ENCODE measurements at places on chromosomes 7 and 10.

GRCh38 chr10:36048780-36049179, 406.7 kb upstream of the FZD8 start:
- no peak for DNase-seq

GRCh38 chr10:52442576-52442975, 128.5 kb downstream of the DKK1 start:
- DNase-seq: no peak

- no peak for DNase-seq
Measured at GRCh38 chr10:25934621-25935139, 651 bp downstream of the MYO3A start.

DNA sequence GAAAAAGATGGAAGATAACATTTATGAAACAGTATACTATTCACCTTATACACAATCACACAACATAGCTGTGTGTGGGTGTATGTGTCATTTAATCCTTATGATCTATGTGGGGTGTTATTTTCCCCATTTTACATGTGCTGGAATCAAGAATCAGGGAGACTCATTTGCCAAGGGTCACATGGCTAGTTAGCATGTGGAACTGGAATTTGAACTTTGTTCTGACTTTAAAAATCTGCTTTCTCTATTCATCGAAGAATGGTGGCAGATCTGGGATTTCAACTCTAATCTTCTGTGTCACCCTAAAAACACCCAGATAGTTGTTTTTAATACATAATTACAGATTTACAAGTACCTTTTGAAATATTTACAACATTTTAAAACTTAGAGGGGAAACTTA, 65.2 kb downstream of the ADAM22 start:
- no peak for DNase-seq

DNA sequence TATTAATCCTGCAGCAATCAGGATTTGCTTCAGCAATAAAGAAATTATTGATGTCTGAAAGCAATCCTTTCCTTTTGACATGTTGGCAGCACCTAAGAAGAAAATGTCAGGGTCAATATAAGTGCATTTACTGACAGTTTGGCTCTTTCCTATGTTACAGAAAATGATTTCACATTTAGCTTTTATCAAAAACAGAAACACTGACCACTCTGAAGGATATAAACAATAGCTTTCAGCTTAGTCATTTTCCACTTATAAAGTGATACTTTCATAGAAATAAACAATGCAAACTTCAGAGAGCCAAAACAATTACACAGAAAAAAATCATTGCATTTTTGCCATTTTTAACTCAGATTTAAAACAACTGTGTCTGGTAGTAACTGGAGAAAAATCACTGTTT, 325.6 kb upstream of the KAT6B start:
- DNase-seq: no peak

DNA sequence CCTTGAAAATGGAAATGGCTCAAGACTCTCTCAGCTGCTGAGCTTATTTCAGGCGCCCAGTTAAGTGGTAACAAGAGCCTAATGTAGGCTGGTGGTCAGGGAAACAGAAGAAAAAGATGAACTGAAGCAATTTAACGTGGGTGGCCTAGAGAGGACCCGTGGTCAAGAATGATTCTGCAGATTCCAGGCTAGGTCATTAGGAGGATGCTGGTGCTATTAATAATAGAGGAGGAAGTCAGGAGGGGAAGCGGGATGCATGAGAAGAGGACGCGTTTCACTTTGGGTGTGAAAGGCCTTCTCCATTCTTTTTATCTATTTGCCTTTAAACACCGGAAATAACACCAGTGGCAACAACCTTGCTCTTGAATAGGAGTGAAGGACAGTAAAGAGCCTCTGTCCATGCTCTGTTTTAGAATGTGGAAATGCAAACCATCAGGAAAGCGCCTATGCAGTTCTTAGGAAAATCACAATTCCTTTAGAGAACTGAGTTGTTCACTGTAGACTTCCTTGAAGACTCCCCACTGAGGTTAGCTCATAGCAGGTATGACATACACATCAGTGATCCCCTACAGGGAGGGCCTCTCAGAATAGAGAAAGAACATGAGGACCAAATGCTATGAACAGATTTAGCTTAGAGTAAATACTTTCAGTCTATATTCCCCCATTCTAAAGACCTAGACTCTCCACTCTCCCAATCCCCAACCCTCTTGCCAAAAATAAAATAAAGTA, 8.6 kb downstream of the LIPA start:
- DNase-seq: no peak

DNA sequence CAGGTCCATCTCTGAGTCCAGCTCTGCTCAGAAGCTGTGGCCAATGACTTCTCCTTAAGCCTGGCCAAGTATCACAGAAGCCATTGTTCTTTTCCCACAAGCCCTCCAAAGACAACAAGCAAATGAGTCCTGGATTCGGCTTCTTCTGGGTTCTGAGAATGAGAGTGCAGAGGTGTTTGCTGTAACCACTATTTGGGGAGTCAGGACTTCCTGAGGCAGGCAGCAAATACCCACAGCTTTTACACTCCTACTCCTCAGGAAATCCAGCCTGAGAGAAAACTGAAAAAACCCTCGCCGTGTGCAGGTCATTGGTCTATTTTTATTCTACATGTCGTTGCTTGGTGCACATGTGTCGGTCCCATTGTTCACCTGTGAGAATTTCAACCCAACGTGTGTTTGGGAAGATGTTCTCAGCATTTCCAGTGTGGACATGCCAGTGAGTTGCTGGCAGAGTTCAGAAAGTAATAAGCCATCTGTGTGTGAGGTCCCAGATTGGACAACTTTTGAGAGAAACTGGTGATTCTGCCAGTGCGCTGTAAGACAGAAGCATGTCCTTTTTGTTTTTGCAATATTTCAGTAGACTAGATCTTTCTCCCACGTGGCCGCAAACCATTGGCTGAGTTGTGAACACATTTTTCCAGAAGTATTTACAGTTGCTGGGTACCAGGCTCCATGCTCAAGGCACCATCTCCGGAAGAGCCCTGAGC, 121.6 kb upstream of the LYZL2 start:
- DNase-seq: no peak

- no peak for DNase-seq
Measured at GRCh38 chr10:19845503-19846368, 29.5 kb downstream of the PLXDC2 start.

DNA sequence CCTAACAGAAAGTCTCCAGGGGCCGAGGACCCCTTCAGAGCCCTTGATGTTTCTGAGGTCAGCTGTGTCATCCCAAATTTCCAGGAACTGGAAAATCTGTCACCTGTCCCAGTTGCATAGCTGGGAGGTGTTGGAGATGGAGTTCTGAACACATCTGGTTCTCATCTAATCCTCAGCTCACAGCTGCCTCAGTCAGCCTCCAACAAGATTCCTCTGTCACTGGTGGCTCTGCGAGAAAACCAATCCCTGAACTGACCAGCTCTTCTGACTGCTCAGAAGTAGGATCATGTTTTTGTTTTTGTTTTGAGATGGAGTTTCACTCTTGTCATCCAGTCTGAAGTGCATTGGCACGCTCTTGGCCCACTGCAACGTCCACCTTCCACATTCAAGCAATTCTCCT, 37.6 kb upstream of the MYL10 start:
- no peak for DNase-seq

DNA sequence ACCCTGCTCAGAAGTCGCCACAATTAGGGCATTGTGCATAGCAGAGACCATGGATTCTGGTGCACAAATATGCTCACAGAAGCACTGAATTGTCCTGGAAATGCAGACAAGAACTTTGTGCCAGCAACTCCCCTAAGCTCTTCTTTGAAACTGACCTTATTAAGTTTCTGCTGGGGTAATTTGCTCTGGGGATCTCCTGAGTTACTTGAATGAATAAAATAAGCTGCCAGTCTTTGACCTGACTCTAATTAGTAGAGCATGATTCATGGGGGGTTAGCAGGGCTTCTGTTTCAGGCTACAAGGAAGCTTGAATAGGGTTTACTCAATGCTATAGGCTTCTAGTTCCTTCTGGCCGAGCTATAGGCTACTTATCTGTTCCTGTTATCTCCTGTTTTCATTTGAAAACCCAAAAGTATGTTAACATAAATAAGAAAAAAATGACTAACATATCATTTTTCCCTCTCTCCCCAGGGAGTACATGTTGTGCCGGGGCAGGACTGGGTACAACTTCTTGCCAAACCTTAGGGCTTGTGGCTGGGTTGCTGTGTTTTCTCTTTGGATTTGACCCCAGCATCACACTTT, 169.0 kb upstream of the TMEM229A start:
- DNase-seq: no peak

- no peak for DNase-seq
Measured at GRCh38 chr7:3157566-3158287, 114.1 kb upstream of the CARD11 start.

- no peak for DNase-seq
Measured at GRCh38 chr7:114956702-114957101, 34.8 kb downstream of the MDFIC start.

GRCh38 chr10:118940386-118940785, 89.1 kb upstream of the NANOS1 start:
- DNase-seq: no peak

- no peak for DNase-seq
Measured at GRCh38 chr10:124640056-124640455, 104.1 kb downstream of the FAM53B start.

DNA sequence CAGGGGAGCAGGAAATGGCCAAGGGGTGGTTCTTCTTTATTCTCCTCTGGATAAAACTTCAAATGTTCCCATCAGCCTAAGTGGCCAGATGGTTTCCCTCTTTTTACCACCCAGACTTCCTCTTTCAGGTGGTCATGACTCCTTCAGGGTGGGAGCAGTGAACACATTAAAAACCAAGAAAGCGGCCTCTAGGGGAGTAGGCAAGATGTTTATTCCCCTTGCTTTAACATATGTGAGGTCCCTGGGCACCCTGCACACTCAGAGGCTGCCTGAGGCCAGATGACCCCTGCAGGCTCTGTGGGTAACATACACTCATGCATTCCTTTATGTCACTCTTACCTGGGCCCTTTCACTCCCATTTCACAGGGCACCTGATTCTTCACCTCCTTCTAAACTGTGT, 357.4 kb downstream of the ABCA13 start:
- no peak for DNase-seq

DNA sequence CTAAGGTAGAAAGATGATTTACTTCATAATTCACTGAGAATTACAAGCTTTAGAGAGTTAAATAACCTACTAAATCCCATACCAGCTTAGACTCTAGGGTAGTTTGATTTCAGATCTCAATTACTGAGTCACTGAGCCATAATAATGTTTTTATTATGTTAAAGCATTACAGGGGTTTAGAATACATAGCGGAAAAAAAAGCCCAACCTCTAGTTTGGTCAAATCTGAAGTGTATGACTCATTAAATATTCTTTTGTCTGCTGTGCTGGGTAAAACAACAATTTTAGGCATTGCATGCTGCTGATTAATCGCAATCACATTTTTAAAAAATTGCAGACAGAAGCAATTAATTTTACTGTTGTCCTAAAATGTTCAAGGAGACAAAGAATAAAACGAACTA, 48.5 kb downstream of the MALRD1 start:
- DNase-seq: no peak

DNA sequence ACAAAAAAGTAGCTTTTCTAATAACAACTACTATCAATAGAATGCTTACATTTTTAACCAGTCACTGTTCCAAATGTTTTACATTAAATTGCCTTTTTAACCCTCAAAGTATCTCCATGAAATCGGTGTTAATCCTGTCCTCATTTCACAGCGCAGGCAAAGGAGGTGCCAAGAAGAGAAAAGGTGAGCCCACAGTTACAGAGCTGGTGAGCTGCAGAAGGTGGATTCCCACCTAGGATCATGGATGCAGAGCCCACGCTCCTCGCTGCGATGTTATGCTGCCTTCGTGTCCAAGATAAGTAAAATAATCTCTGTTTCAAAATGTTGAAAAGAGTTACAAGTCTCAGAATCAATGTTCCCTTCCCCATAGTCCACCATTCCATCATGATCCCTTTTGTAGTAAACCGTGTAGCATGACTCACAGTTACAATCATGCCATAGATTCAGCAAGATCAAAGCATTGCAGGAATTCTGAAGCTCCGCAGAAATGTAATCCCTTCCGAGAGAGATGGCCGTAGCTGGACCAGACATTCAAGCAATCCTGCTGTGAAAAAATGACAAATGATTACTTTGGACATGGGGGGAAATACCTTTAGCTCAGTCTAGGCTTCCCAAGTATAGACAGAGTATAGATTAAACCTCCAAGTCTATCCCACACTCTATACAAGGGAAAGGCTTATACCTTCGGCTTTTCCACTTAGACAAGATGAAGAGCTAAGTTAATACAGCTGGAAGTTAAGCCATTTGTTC, 394.7 kb upstream of the AKR1E2 start:
- DNase-seq: no peak

GRCh38 chr10:30985512-30985911, 46.2 kb downstream of the ZNF438 start:
- no peak for DNase-seq

DNA sequence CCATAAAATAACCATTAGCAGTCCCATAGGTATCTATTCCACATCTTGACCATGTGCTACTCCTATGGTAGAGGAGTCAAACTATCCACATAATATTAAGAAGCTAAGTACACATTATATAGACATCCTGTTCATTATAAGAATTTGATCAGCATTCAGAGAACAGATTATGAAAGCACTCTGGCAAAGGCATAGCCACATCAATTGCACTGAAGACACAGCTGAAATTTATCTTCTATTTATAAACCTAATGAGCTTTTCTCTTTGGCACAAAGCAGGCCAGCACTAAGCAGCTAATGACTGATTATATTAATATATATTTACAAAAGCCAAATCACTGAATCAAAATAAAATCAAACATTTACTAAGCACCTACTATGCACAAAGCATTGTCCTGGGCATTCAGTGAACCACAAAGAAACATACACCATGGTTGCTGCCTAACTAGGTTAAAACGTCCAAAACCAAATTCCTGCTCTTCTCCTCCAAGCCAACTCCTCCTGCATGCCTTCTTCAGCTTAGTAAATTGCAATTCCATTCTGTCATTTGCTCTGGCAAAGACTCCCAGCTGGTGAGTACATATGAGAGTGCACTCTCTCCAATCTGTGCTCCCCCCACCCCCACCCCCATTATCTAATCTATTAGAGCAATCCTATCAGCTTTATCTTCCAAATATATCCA, 122.6 kb upstream of the ASAH2 start:
- no peak for DNase-seq

DNA sequence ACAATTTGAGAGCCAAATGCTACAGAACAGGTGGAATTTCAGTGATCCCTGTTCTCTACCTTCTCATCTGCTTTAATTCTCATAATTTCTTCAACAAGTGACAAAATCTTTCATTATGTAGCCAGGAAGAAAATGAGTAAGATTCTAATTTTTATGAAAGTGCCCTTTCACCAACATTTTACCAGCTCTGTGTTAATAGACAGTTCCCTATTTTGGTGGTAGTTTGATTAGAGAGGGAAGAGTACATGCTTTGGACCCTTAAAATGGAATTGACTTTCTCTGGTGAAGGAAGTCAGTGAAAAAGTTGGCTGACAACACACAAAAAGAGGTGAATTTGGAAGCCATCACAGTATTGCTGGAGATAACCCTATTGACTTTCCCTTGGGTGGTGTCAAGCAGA, 61.7 kb downstream of the CACNB2 start:
- DNase-seq: no peak

DNA sequence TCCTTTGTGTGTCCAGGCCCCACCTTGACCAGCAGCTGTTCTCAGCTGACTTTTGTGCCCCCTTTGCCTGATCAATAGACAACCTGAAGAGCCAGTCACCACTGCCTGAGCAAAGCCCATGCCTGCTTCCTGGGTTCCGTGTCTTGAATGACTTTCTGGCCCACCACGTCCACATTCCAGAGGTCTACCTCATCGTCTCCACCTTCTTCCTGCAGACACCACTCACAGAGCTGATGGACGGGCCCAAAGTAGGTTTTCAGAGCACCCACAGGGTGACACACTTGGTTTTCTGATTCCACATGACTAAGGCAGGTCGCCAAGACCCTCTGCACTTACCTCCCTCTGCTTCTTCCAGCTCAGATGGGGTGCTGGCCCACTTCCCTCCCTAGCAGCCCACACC, 126.8 kb downstream of the WDFY4 start:
- DNase-seq: no peak

All from stimulated activated CD8-positive, alpha-beta memory T cell treated with anti-CD3 and anti-CD28 coated beads, Interleukin-4, amount 100 ng/mL, for 1 hour (primary cell).